Activated gamma-delta T cell treated with Interleukin-2 at 50 U/mL for 16 hours (primary cell): ENCODE measurements at places on chromosomes 1 and 21.

DNA sequence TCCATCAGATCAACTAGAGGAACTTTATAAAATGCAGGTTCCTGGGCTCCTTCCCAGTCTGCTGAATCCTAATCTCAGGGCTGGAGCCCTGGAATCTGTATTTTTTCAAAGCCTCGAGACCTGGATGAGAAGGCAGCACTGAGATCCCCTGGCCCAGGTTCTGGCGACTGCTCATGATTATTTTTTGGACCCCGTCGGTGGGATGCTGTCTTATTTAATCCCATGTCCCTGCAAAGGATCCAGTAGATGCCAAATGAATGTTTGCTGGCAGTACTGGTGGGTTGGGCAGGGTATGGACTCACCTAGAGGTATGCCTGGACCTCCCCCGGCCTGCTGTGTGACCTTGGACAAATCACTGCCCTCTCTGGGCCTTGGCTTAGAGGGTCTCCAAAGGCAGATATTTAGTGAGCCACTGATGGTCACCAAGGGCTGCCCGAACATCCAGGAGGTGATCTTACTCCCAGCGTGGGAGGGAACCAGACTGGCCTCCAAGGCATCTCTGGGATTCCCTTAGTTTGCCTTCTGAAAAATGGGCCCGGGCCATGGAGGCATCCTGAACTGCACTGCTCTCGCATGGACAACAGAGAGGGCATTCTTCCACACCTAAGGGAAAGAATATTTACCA, 91.6 kb upstream of the RUNX3 start:
- no peak for DNase-seq

GRCh38 chr21:37032293-37032692, 25.8 kb downstream of the RIPPLY3 start:
- no peak for DNase-seq

DNA sequence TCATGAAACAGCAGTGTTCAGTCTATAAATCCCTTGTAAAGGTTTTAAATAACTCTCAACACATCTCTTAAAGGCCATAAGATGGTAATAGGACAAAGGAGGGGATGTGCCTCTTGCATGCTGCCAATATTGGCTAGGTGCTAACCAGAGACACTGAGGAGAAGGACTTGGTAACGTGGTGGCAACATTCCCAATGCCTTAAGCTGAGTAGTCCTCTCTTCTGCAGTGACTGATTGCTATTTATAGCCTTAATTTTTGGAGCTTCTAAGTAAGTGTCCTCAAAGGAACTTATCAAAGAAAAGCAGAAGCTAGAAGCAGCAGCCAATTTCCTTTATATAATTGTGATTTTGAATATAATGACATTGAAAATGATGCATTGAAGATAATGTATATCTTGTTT, 63.0 kb downstream of the DPT start:
- DNase-seq: no peak

- no peak for DNase-seq
These were observed 9.9 kb upstream of the NCF2 start for GRCh38 chr1:183600136-183600535.

GRCh38 chr1:61012341-61012761, 70.0 kb upstream of the NFIA start:
- no peak for DNase-seq

GRCh38 chr1:6658359-6659060, 33.8 kb downstream of the THAP3 start:
- no peak for DNase-seq
